ENCODE measurements at places on chromosomes 3 and 15.

- no peak for DNase-seq
Observed at GRCh38 chr3:102002056-102002455, 152.7 kb downstream of the NFKBIZ start.

DNA sequence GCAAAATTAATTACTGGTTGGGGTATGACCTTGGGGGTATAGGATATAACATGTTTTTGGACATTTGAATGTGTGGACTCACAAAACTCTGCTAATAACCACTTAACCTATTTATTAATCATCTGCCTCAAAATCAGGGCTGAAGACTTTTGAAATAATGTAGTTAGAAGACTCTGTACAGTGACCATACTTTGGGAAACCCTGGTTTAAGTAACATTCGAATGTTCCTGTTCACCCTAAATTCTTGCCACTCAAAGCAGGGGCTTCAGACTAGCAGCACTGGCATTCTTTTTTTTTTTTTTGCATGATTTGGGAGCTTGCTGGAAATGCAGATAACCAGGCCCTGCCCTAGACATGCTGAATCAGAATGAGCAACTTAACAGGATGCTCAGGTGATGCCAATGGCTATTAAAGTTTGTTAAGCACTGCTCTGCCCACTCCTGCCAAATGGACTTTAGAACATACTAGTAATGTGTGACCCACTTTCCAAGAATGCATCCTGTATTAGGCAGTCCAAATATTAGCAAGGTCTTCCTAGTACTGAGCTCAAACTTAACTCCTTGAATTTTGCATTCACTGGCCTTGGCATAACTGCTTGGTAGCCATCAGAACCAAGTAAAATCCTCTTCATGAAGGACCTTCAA is 12.7 kb upstream of the ST3GAL6 start:
- DNase-seq = no peak

GRCh38 chr3:125519678-125520562 is at the start of gene SNX4:
SNX4 (minus strand) TSS chr3:125520202; CDS start chr3:125520172, 30 bp downstream.
- peak; percentile 98 for DNase-seq

- no peak for DNase-seq
Observed at GRCh38 chr15:65414841-65415621, 7.7 kb downstream of the IGDCC4 start.

GRCh38 chr15:98745650-98746374 is 97.5 kb downstream of the IGF1R start:
- no peak for DNase-seq
